Vagina (tissue), 2 donors: ENCODE measurements at places on chromosomes 3 and 15. TPM values are rescaled to one million over a fixed set of nuclear protein-coding genes. Genes with fewer than 3 reads are reported as not detected.
A peak's percentile ranks its signal among the peaks of the same experiment; 100 is the strongest.

DNA sequence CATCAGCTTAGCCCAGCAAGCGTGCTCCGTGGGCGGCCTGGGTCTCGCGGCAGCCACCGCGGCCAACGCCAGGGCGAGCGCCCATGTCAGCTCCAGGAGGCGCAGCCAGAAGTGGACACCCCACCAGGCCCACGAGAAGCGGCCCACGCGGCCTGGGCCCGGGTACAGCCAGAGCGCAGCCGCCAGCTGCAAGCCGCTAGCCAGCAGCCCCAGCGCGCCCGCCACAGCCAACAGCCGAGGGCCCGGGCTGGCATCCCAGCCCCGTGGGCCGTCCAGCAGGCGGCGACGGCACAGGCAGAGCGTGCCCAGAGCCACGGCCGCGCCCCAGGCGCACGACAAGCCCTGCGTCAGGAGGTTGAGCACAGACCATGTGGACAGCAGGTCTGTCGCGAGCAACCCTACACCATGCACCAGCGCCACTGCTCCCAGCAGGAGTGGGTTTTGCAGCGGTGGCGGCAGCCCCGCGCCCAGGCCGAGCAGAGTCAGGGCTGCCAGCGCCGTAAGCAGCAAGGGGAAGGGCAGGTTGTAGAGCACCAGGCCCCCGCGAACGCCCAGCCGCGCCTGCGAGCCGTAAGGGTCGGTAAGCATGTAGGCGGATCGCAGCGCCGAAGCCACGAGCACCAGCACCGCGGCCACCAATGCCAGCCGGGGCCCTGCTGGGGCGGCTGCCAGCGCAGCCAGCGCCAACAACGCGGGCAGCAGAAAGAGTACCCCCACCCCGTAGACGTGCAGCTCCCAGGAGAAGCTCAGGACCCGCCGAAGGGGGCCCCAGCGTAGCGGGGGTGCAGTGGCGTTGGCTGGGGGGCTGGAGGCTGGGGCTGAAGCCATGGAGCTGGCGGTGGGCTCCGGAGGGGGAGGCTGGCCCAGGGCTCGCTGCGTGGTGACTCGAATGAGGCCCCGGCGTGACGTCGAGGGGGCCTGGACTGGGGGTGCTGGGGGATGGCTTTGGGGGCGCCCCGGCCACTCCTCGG, 4.9 kb downstream of the PRRT3 start:
- H3K4me3 ChIP-seq: peak overlapping the region; percentile 59
- H3K4me1 ChIP-seq: peaks cover 36% of the 10 kb centered on the region
- no peaks in the 10 kb centered on the region for H3K36me3 ChIP-seq

DNA sequence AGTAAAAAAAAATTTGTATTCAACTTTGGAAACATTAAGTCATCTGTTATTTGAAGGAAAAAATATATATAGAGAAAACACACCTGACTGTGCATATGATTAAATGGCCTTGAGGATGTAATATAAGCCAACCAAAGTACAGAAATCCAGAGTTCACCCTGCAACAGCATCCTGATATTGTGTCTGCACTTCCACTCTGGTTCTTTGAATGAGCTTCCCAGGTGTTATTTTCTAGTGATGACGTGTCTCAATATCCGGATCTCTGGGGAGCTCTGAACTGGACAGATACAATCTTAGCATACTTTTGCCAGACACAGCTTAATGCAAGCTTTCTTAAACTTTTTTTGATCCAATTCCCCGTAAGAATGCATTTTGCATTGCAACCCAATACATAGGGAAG, 19.5 kb upstream of the PIK3CB start:
- no peaks in the 10 kb centered on the region for H3K4me1 ChIP-seq
- H3K27ac ChIP-seq: no peak overlapping the region
- H3K36me3 ChIP-seq: no peaks in the 10 kb centered on the region
- DNase-seq: no peak
- no peak overlapping the region for H3K4me3 ChIP-seq
- H3K27me3 ChIP-seq: no peaks in the 10 kb centered on the region

DNA sequence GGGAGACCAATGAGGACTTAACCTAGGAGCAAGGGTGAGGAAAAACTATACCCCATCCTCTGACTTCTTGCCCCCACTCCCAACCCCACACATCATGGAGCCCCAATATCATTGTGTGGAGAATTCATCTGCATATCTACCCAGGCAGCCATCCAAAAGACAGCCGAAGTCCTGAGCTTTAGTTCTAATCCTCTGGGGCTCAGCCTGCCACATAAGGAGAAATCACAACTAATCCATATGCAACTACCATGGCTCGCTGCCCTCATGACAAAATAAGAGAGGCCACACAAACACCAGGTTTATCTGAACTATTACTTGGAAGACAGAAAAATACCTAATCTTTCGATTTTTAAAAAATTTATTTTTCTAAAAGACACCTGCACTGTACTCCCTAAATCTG, 17.7 kb downstream of the HEXA start:
- no peaks in the 10 kb centered on the region for H3K27me3 ChIP-seq
- H3K4me3 ChIP-seq: no peak overlapping the region
- H3K27ac ChIP-seq: no peak overlapping the region
- DNase-seq: no peak
- H3K36me3 ChIP-seq: peaks cover 35% of the 10 kb centered on the region

Gene ARL6
- total RNA-seq: 15.7 TPM

- no peak overlapping the region for H3K27ac ChIP-seq
- no peak overlapping the region for H3K4me3 ChIP-seq
- no peak for DNase-seq
- no peaks in the 10 kb centered on the region for H3K27me3 ChIP-seq
- H3K36me3 ChIP-seq: no peaks in the 10 kb centered on the region
These were observed 2.7 kb downstream of the TYRO3 start for GRCh38 chr15:41561777-41562145.

GRCh38 chr3:53261712-53262111, 5.9 kb upstream of the TKT start:
- no peak overlapping the region for H3K27ac ChIP-seq
- no peaks in the 10 kb centered on the region for H3K27me3 ChIP-seq
- no peaks in the 10 kb centered on the region for H3K36me3 ChIP-seq
- no peak for DNase-seq
- peaks cover 7% of the 10 kb centered on the region for H3K4me1 ChIP-seq

DNA sequence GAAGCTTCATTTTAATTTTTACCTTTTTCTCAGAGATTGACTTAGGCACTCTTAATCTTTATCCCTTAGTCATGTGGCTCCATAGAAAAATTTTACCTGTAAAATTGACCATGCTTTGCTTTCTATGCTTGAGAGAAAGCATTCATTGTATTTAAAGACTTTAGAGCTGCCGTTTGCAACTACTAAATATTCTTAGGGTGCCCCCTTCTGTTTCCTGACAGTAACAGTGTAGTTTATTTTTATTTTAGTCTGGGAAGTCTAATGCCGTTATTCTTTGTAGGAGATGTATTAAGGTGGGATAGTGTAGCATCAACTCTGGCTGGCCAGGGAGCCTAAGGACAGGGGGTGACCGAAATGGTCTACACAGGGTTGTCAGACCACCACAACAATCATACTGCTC, 84.5 kb upstream of the SYNPR start:
- no peaks in the 10 kb centered on the region for H3K36me3 ChIP-seq
- no peak overlapping the region for H3K27ac ChIP-seq
- H3K27me3 ChIP-seq: no peaks in the 10 kb centered on the region
- no peak for DNase-seq
- no peak overlapping the region for H3K4me3 ChIP-seq
- H3K4me1 ChIP-seq: no peaks in the 10 kb centered on the region

Gene POTEB
- total RNA-seq: not detected

Gene IL17RB
- not detected for total RNA-seq

Gene RPL22L1
- total RNA-seq: 36.1 TPM
